ENCODE measurements at places on chromosomes 4 and X.

- DNase-seq, result no peak
These were observed 40.2 kb upstream of the TMEM154 start for GRCh38 chr4:152719801-152720556.

DNA sequence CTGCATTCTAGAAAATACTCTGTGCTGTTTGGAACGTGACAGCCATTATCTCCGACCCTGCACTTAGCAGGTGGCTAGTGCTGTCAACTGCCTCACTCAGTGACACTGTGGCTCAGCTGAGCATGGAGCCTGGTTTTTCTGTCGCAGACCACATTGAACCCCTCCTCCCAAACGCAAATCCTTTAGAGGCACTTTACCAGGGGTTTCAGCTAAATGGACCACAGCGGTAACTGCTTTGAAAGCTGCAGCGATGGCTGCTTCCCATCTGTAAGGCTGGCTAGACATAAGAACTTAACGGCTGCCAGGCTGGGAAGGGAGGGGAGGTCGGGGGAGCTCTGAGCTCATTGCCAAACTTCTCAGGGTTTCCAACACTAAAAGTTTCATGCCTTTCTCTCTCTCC lies 8.1 kb downstream of the SLC34A2 start:
- no peak for DNase-seq

DNA sequence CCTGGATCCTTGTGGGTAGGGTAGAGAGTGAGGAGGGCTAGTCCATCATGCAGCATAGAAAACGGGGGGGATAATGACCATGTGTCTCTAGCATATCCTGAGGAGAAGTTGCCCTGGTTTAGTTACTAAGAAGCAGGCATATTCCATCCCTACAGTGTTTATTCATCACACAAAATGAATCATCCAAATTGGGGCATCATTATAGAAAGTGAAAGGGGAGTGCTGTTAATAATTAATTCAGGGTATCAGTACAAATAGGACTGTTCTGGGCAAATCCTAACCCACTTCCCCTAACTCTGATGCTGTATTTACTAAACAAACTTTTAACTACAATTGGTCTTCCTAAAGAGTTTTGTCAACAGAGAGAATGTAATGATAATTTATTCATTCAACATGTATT lies 281.1 kb upstream of the ARX start:
- DNase-seq, result no peak

- DNase-seq, result no peak
These were observed 630.1 kb upstream of the EPHA5 start for GRCh38 chr4:66300336-66300934.

DNA sequence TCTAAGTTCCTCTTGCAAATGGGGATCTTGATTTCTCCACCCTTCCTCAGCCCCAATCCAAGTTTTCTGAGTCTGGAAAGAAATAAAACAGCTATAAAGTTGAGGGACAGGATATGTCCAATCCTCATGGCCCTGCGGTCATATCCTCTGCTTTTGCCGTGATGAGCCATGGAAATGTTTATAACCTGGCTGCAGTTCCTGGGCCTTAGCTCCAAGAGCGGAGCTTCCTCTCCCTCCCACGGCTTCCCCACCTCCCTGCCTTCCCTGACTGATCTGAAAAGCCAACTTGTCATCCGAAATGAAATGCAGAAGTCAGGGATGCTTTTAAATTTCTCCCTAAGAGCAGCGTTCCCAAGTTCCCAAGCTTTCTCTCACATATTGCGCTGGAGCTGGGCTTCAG lies 221.5 kb upstream of the SFRP2 start:
- DNase-seq, result no peak

- DNase-seq, result no peak
These were observed 83.5 kb downstream of the CHRNA9 start for GRCh38 chr4:40418430-40419230.

DNA sequence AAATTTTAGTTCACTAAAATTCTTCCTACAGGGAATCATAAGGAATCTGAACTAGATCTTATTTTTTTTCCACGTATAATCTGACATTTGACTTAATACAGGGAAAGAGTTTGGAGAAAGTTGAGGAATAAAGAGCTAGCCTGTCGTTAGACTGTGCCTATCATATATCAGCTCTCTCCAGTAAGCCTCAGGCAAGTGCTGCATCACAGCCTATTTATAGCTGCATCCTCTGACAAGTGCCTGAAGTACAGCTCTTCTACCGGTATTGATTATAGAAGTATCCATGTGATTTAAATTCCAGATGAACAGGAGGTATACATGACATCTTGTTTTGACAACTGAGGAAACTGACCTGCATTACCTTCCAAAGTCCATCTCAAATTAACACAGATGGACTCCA lies 248.9 kb downstream of the TLL1 start:
- DNase-seq, result no peak

All from activated CD4-positive, alpha-beta memory T cell treated with anti-CD3 and anti-CD28 coated beads for 36 hours (primary cell).